ENCODE measurements at places on chromosomes 2 and 18. TPM values are rescaled to one million over a fixed set of nuclear protein-coding genes. Genes with fewer than 3 reads are reported as not detected.

PLGLB2 gene
- 1.8 TPM for total RNA-seq

DNA sequence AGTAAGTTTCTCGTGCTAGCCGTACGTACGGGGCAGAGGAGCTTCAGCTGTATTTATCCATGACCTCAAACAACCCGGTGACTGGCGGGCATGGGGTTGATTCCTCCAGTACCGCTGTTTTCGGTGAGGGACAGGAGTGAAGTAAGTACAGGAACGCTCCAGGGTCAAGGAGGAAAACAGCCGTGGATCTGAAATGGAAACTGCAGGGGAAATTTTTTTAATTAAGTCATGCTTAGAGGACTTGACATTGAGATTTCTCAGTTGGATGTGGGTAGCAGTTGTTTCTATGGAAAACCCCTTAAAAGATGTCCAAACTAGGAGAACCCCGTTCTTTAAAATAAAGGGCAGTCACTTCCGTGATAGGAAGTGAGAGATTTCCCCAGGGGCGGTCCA is 1.2 kb downstream of the RAB12 start:
- H3K4me1 ChIP-seq: peaks cover 5% of the 10 kb centered on the region
- peak overlapping the region; percentile 89 for H3K27ac ChIP-seq
- DNase-seq: peak; percentile 33
- H3K36me3 ChIP-seq: no peaks in the 10 kb centered on the region
- H3K4me3 ChIP-seq: peak overlapping the region; percentile 68

DNA sequence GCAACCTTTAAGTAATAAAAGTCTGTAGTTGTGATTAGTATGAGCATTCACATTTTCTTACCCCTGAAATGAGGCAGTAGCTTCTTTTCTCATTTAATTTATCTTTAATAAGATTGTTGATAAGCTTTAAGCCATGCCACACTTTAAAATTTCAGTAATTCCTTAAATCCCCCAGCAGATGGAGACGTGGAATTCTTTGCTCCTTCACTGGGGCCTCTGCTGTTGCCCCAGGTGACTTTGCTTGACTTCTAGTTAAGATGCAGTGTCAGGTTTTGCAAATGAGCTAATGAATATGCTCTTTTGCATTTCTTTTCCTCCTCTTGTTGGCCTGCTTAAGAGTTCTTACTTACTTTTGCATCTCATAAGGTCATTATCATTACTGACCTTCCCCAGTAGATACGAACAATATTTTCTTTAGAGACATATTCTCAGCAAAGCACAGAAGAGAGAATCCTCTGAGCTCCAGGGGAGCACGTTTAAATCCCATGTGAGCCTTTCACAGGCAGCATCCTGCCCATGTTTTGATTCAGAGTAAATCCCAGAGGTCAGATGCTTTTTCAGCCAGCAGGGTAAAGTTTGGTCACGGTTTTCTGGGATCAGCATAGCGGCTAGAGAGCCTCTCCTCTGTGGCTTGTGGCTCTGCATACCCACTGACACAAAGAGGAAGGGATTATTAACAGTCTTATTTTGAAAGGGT is 222.9 kb downstream of the PTPRM start:
- H3K4me1 ChIP-seq: peaks cover 6% of the 10 kb centered on the region
- no peaks in the 10 kb centered on the region for H3K36me3 ChIP-seq
- no peak overlapping the region for H3K4me3 ChIP-seq
- no peak for DNase-seq
- H3K27ac ChIP-seq: peak overlapping the region; percentile 45
- H3K27me3 ChIP-seq: no peaks in the 10 kb centered on the region

- H3K4me3 ChIP-seq: no peak overlapping the region
- H3K36me3 ChIP-seq: no peaks in the 10 kb centered on the region
Observed at GRCh38 chr2:141015341-141016047, 1115.3 kb downstream of the LRP1B start.
